Mesendoderm (in vitro differentiated cells): ENCODE measurements at places on chromosomes 1 and 21.

- DNase-seq, result no peak
These were observed 20.3 kb downstream of the ZYG11A start for GRCh38 chr1:52862666-52863458.

DNA sequence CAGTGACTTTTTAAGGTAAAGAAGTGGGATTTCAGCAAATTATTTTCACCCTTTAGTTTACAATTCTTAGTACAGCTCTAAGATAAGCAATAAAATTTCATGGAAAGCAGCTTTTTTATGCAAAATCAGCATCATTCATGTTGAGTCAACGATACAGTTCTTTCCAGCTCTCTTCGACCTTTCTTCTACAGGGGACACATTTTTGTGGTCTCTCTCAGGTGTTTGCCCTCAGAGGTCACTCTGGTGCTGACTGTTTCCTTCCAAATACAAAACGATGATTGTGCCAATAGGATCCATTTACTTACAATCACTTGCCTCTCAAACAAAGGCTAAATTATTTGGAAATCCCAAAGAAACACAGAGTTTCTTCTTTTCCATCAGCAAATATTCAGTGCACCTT is 51.0 kb downstream of the PSMG1 start:
- DNase-seq, result no peak

DNA sequence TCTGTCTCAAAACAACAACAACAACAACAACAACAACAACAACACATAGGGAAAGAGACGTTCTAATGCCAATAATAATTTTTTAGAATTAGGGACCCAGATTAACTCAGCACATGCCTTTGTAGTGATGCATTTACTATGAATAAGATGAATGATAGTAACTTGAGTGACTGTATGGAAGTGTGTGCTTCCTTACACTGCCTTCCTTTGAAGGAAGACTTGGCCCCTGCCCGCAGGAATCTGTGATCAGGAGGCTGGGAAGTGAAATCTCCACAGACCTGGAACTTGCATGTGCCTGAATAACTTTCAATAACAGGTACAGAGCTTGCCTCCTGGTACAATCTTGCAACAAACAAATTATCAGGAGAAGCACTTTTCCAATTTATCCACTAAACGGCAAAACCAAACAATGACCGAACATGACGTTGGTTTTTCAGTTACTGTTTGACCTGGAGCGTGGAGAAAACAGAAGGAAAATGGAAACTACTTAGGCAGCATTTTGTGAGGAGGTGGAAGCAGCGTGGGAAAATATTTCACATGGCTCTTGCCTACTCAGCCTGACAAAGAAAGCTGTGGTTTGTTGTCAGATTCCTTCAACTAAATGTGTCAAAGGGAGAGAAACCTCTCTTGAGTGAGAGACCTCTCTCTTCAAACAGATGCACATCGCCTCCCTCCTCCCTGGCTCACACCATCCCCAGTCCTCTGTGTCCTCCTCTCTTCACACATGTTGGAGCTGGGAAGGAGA is 10.1 kb upstream of the ABCA4 start:
- DNase-seq, result no peak

DNA sequence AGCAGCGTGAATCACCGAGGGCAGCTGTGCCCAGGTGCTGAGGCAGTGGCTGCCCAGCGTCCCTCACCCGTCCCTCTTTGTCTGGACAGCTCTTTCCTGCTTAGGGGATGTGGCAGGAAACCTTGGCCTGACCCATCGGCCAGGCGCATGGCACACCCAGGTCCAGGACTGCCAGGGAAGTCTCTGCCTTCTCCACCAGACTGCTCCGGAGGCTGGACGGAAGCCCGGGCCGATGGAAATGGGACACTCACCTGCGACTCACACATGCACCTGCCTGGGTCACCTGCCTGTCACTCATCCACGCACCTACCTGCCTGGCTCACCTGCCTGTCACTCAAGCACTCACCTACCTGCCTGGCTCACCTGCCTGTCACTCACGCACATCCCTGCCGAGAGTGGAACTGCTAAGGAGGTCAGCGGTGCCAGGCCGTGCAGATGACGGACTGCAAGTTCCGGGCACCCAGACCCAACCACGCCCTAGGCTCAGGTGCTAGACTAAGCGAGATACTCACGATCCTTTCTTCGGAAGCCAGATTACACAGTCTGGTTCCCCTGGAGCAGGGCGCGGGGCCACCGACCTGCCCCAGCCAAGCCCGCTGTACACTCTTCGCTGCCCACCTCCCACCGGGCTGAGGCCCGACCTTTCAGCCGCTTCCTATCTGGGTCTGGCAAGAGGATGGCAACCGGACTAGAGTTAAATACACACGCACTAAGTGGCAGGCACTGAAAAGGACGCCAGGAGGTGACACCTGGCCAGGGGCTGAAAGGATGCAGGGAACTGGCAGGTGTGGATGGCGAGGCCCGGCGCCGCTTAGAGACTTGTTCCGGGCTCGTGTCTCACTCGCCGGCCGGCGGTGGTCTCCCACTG is 1.1 kb downstream of the UBE2J2 start:
- no peak for DNase-seq

DNA sequence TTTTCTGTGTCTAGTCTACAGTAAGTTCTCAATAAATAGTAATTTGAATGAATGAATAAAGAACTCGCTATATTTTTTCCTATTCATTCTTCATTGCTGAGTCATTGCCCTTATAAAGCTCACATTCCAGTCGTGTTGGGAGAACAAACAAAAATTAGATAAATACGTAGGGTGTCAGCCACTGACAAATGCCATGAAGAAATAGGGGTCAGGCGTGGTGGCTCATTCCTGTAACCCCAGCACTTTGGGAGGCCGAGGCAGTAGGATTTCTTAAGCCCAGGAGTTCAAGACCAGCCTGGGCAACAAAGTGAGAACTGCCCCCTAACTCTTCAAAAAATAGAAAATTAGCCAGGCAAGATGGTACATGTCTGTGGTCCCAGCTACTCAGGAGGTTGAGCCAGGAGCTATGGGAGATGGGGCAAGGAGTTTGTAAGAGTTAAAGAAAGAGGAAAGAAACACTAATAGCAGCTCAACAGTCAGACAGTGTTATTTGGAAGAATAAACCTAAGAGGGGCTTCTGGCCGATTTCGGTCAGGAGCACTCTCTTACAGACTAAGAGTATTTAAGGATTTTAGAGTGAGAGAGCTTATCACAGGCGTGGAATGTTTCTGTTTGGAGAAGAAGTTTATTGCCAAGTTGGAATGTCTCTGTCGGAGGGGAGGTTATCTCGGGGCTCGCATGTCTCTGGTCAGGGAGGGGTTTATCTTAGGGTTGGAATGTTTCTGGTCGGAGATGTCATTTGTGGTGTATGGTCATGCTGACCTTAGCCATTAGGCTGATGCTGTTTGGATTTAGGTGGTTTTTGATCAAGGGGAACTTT is 1.8 kb upstream of the CHML start:
- DNase-seq, result no peak

DNA sequence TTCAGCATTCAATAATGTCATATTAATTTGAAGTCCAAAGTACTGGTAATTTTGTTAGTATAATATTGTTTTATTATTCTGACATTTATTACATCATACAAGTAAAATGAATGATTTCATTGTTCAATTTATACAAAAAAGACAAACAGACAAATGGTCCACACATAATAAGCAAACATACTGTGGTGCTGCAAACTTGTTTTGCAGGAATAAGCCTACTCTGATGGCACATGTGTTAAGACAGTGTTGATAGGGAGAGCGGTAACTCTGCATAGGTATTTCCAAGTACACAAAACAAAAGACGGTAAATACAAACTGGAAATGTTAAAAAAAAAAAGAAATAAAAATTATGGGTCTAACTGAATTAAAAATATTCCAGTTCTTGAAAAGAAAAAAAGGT is 59.7 kb upstream of the DPYD start:
- DNase-seq, result no peak

DNA sequence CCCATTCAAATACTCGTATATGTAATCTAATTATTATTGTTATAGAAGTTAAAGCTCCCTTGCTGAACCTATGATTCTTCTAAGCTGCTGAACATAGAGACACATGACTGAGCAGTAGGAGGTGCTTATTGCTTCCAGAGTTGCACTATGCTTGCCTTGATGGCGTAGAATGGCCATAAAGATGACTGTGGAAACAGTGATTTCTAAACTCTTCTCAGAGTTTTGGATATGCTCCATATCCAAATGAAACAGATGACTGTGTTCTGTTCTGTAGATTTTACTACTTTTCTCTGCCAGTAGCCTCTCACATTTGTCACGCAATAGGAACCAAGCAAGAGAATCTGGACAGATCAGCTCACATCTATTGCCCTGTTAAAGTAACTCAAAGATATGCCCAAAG is 88.1 kb upstream of the CACYBP start:
- DNase-seq, result no peak
